ENCODE measurements at places on chromosomes 3 and 15.

GRCh38 chr3:6179761-6180160 lies 681.2 kb upstream of the GRM7 start:
- no peak for DNase-seq

DNA sequence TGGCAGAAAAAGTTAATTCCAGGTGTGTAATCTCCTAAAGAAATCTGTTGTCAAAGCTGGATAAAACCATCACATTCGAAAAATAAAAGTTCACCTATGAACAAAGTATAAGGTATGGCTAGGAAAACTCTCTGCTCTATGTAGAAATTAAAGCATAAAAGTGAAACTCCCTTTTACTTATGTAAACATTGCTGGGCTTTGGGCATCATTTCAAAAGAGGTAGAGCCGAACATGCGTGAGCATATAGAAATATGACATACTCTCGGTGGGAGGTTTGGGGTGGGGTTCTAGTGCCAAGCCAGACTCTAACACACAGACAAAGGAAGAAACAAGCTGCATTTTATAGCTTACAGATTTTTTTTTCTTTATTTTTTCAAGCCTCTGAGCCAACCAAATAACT lies 306.8 kb upstream of the ATP11B start:
- DNase-seq = no peak

- no peak for DNase-seq
These were observed 33.0 kb upstream of the NR2E3 start for GRCh38 chr15:71777216-71777943.

DNA sequence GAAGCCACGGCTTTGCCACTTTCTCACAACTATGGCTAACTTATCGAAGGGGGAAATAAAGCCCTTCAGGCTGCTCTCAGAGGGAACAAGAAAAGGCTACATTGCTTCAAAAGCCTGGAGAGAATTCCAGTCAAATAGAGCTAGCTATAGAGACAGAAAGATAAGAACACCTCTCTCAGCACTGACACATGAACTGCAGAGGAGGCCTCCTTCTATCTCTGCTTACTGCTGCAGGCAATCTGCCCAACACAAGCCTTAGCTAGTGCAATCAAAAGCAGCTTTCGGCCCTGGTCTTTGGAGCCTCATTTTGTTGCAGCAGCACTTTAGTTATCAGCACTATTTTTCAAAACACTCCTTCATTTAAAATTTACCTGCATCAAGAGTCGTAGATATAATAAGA lies 118.4 kb upstream of the ROBO1 start:
- no peak for DNase-seq

DNA sequence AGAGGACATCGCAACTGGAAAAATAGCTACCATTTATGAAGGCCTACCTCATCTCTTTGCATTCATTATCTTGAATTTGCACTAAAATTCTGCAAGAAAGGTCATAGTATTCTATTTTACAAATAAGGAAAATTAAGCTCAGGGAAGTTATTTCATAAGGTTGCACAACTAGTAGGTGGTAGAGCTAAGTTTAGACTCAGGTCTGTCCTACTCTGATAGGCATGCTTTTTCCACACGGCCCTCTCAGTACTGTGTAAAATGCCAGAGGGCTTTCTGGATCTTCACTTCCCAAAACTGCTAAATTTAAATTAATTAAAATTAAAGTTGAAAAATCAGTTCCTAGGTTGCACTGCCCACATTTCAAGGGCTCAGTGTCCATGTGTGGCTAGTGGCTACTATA lies 18.3 kb downstream of the MAP2K1 start:
- no peak for DNase-seq

GRCh38 chr3:118077332-118077731 lies 957.3 kb downstream of the IGSF11 start:
- DNase-seq = no peak

GRCh38 chr15:82768414-82769054 lies 37.3 kb downstream of the FSD2 start:
- DNase-seq = no peak

Data from HS-5 (cell line).